ENCODE measurements at places on chromosomes 6 and 20.

- peak; percentile 26 for DNase-seq
These were observed 81.7 kb downstream of the COL9A1 start for GRCh38 chr6:70221025-70221714.

- DNase-seq = no peak
These were observed 27.0 kb downstream of the VAPB start for GRCh38 chr20:58416057-58416456.

- peak; percentile 77 for DNase-seq
These were observed 36.6 kb downstream of the MTRES1 start for GRCh38 chr6:107064579-107065065.

GRCh38 chr6:130516604-130517003 is 150.8 kb downstream of the TMEM200A start:
- DNase-seq = no peak
